ENCODE measurements at places on chromosomes 11 and 22. TPM values are rescaled to one million over a fixed set of nuclear protein-coding genes. Genes with fewer than 3 reads are reported as not detected.

Gene APOA4
- total RNA-seq: not detected

Gene ENTHD1
- not detected for total RNA-seq

Gene MRGPRF
- total RNA-seq: 1.2 TPM

Gene TMEM121B
- total RNA-seq: 1.5 TPM

- no peak for DNase-seq
Measured at GRCh38 chr22:46436595-46437175, 100.7 kb downstream of the CELSR1 start.

GRCh38 chr22:44971651-44972362 lies 38.0 kb downstream of the PHF21B start:
- no peak for DNase-seq

DNA sequence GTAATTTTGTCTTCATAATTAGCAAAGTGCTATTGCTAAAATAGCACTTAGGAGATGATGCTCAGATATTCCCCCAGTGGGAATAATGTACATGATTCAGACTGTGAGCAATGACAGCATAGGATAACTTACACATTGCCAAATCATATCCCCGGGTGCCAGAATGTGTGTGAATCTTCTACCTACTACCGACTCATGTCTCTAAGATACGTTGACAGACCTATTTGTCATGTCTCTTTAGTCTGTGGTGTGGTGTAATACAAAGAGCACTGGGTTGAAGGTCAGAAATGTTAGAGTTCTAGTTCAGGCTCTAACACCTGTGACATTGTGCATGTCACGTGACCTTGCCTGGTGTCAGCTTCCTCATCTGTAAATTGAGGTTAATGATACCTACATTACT lies 31.0 kb upstream of the PICALM start:
- no peak for DNase-seq

GRCh38 chr22:47064416-47064815 lies 302.0 kb downstream of the TBC1D22A start:
- DNase-seq: no peak

DNA sequence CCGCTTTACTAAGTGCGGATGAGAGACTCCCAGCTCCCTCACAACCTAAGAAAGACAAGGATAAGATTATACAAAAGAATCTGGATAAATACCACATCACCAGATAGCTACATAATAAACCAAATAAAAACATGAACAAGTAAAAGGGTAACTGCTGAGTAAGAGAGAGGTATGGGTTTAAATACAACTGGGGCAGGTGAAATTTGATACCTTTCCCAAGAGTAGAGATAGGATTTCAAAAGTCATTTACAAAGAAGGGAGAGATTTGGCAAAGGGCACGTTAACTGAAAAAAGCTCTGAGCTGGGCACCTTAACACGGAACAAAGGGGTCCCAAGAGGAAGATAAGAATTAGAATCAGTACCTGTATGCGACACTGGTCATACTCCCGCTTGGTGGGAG lies 1.7 kb downstream of the UBXN1 start:
- no peak for DNase-seq

GRCh38 chr22:50105208-50106100 lies 15.6 kb downstream of the MOV10L1 start:
- DNase-seq: no peak

DNA sequence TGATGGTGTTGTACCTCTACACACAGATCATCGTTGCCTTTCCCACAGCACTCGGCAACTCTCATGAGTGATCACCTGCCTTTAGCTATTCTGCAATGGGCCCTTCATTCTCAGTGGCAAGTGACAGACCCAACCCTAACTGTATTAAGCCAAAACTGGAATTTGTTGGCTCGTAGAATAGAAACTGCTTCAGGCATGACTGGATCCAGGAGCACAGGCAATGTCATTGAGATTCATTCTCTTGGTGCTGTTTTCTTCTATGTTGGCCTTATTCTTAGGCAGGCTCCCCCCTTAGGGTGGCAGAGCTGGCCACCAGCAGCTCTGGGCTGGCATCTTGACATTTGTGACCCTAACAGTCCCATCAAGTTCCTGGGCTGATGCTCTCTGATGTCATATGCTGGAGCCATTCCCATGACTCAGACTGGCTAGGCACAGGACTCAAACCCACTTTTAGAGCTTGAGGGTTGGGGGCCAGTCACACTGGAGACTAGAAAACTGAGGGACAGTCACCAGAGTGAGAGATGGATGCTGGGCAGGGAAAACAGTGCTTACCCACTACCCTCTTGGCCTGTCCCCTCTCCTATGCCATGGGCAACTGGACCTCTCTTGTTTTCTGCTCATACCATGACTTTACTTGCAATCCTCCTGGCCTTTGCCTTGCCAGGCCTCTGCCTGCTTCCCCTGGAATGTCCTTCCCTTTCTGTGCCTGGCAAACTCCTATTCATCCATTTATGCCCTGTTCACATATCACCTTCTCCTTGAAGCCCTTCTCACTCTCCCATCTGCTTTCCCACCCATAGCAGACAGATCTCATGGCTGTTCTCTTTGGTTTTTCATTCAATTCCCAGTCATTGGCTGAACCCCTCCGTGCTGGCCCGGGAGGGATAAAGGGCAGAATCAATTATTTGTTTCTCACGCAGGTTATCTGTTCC lies 7.1 kb upstream of the CDC42EP2 start:
- no peak for DNase-seq

- no peak for DNase-seq
Measured at GRCh38 chr22:39135092-39135896, 17.2 kb downstream of the CBX7 start.

DNA sequence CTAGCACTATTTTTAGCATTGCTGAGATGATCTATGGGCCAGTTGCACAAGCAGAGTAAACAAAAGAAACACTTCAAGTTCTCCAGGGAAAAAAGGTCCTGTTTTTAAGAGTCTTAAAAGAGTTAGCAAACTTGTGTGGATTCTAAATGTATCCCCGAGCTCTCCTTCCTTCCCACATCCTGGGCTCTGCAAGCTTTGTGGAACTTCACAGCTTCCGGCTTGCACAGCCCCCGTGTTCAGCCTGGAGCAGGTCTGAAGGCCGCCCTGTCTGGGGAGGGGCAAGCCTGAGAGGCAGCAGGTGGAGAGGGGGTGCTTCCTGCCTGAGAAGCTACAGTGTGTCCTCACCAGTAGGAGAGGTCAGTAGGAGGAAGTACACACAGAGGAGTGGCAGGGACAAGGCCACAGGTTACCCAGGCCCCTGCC lies 35.1 kb upstream of the SUSD2 start:
- no peak for DNase-seq

DNA sequence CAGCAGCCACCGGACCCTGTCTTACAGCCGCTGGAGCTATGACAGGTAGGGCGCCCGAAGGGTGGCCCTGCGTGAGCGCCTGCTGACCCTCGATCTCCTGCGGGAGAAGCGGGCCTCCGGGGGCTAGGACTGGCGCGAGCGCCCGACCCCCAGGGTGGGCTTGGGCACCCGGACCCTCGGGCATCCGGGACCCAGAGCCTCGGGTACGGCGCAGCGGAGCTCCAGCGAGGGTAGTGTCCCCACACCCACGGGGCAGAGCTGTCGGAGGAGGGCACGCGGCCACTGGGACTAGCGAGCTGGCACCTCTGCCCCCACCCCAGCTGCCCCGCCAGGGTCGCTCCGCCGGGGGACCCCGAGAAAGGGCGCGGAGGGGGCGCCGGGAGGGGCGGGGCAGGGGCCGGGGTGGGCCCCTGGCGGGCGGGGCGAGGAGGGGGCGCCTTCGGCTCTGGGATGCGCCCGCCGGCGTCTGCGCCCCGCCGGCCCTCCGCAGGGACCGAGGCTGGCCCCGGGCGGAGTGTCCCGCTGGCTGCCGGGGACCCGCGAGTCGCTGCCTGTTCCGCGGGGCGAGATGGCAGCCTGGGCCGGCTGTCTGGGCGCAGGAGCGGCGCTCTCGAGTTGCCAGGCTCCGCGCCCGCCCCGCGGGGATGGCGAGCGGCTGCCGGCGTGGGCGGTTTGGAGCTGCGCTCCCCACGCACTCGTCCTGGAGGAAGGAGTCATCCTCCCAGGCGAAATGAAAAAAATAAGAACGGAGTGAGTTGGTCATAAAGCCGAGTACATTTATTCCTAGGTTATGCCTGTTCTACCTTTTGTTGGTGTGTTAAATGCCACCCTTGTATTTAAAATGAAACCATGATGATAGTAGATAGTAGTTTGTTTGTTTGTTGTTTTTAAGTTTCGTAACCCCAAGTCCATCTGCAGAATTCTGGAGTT lies 32.4 kb downstream of the EIF3F start:
- no peak for DNase-seq

- peak; percentile 53 for DNase-seq
Measured at GRCh38 chr11:69131644-69132300, 24.0 kb upstream of the SMIM38 start.

GRCh38 chr22:27782088-27782487 lies 19.5 kb downstream of the MN1 start:
- DNase-seq: no peak
